ENCODE measurements at places on chromosomes 2 and 18.

GRCh38 chr2:8983571-8983970 is 19.9 kb downstream of the MBOAT2 start:
- no peak for DNase-seq

DNA sequence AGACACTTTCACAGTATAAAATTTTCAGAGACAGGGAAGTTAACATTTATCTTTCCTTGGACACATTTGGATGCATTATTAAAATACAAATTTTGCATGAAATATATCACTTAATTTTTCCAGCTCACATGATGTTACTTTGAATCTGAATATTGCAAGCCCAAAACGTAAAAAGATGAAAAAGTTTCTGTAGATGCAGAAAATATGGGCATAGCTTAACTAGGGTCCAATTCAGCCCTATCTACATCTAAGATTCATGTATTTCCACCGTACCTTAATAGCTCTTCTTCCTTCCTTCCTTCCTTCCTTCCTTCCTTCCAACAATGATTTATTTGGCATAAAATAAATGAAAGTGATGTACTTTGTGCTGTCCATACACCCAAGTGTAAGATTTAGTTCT is 1084.6 kb upstream of the TMEFF2 start:
- DNase-seq: no peak

- DNase-seq: no peak
Observed at GRCh38 chr18:48787203-48788151, 163.3 kb downstream of the SMAD7 start.

- no peak for DNase-seq
Observed at GRCh38 chr2:23761638-23762037, 165.3 kb downstream of the ATAD2B start.

DNA sequence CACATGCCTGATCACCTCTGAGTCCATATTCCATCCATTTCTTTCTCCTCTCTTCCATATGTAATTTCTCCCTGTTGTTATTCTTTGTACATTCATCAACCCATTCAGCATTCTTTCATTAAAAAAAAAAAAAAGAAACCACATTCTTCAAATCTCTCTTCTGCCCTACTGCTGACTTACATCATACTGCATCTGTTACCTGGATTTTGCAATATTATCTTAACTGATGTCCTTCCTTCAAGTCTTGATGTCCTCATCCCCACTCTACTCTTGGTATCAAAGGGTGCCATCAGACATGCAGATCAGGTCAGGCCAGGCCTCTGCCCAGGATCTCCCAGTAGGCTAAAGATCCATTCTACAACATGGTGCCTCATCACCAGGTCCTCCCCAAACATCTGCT is 90.6 kb downstream of the SGPP2 start:
- DNase-seq: no peak

DNA sequence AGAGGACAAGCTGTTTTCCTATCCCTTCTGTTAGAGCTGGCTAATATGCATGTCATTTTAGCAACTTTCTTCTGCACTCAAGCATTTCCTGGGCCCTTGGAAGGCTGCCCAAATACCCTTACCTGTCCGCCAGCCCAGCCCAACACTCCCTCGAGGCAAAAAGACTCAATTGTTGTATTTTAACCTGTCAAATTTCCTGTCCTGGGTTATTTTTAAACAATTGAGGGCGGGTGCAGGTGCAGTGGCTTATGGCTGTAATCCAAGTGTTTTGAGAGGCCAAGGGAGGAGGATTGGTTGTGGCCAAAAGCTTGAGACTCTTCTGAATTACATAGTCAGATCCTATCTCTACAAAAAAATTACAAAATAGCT is 125.0 kb upstream of the ARHGAP28 start:
- DNase-seq: no peak

DNA sequence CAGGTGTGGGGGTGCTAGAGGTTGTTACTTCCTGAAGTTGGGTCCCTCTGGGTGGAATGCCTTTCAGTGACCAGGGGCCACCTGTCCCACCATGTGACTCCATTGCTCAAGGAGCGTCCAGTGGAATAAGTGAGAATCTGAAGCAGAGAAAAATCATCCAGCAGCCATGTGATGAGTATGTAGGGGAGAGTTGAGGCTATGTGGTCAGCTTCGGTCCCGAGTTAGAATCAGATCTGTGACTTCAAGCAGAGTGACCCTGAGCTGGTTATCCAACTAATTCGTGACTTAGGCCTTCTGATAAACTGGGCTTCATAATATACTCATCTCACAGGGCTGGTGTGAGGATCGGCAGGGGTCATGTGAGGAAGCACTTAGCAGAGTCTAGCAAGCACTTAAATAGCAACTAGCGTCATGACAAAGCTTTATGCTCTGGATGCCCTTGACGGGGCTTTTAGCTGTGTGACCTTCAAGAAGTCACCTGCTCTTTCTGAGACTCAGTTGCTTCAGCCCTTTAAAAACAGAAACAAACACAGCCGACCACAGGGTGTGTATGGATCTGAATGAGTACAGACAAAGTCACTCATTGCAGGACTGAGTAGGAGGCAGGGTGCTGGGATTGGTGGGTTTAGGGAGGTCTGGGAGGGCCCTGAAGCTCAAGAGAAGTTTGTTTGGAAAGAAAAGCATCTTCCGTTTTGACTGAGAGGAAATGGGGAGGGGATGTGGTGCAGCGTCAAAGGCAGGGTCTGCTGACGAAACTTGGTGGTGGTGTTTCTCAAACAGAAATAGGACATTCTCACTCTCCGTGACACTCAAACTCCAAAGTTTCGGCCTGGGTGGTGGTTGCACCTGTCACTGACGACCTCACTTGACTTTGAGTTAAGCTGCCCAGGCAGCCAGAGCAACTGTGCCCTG is 264.0 kb upstream of the CXCR4 start:
- peak; percentile 84 for DNase-seq

GRCh38 chr18:46680784-46681695 is 24.0 kb upstream of the LOXHD1 start:
- DNase-seq: no peak

DNA sequence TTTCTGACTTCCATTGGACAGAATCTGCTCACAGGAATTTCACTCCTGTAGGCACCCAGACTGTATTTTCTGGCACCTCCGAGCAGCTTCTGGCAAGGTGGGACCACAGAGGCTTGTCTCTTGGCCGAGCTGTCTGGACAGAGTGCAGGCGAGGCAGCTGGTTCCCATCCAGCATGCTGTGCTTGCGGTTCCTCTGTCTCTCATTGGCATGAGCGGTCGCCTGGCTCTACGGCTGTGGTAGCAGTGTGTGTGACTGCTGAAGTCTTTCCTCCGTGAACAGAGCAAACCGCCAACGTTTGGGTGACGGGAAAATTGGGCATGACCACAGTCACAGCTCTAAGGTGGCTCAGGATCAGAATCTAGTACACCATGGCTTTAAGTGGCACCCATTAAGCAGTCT is 411.7 kb upstream of the NETO1 start:
- DNase-seq: no peak

GRCh38 chr2:233023007-233023760 is 9.3 kb upstream of the NEU2 start:
- DNase-seq: no peak
